ENCODE measurements at places on chromosomes 3 and 15.

- DNase-seq = peak; percentile 3
Measured at GRCh38 chr3:11820531-11821041, 26.1 kb downstream of the TAMM41 start.

- no peak for DNase-seq
Measured at GRCh38 chr3:138888560-138888959, 53.8 kb upstream of the PIK3CB start.

DNA sequence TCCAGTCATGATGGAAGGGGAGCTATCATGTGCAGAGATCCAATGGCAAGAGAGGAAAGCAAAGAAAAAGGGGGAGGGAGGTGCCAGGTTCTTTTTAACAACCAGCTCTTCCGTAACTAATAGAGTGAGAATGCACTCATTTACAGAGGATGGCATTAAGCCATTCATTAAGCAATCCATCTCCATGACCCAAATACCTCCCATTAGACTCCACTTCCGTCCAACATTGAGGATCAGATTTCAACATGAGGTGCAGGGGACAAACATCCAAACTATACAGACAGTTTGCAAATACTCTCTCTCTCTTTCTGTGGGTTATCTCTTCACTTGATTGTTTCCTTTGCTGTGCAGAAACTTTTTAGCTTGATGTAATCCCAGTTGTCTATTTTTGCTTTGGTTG, 21.2 kb downstream of the ZDHHC23 start:
- DNase-seq = no peak

DNA sequence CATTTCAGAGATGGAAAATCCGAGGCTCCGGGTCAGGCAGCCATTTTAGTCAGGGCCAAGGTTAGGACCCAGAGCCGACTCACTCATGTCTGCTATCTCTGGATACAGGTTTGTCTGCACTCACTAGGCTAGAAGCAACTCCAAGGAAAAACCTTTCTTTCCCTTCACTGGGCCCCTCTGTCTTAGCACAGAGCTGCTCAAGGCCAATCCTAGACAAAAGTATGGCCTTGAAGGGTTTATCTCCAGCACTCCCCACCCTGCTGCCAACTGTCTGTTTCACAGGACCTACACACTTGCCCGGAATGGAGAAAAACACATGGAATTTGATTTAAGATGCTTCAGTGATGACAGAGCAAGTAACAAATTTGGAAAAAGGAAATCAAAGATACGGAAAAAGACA, 25.6 kb downstream of the ACAN start:
- DNase-seq = no peak

DNA sequence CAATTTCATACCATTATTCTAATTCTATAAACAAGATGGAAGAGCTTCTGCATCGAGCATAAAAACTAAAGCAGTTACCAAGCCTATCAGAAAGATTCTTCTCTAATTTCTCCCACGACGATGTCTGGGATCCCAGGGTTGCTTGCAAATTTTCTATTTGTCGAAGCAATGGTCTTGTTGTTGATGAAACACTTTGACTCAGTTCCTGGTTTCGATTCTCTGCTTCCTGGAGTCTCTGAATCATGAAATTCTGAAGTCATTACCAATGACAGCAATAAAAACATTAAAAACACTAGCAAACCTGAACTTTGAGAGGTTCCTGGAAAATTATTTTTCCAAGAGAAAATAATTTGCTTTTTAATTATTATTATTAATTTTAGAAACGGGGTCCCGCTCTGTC, 18.7 kb downstream of the TMF1 start:
- no peak for DNase-seq

- no peak for DNase-seq
Measured at GRCh38 chr3:179189759-179190158, 41.6 kb downstream of the PIK3CA start.

DNA sequence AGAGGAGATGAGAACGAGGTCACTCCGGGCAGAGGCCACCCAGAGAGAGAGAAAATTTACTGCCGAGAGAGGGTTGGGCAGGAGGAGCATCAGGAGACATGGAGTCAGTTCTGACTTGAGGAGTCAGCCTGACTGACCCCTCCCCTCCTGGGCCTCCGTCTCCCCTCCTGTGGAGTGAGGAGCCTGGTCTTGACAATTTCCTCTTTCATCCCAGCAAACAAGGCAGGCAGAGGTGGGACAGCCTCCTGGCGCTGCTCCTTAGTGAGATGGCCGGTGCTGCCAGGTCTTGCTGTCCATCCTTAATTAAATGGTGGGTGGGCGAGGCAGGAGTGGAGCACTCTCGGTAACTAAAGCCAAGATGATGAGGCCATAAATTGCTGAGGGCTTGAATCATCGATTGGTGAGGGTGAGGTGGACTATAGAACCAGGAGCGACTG, 60.6 kb downstream of the CYP11A1 start:
- no peak for DNase-seq

DNA sequence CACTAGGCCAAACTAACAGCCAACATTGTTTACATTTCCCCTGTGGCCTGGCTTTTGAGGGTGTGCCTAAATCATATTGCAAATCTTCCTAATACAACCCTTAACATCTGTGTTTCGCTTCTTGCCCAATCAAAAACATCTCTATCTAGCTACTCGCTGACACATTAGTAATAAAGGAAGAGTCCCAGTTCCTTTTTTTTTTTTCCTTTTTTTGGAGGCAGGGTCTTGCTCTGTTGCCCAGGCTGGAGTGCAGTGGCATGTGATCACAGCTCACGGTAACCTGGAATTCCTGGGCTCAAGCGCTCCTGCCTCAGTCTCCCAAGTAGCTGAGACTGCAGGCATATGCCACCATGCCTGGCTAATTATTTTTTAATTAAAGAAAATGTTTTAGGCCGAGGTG, 2.1 kb upstream of the SRPRB start:
- DNase-seq = no peak

DNA sequence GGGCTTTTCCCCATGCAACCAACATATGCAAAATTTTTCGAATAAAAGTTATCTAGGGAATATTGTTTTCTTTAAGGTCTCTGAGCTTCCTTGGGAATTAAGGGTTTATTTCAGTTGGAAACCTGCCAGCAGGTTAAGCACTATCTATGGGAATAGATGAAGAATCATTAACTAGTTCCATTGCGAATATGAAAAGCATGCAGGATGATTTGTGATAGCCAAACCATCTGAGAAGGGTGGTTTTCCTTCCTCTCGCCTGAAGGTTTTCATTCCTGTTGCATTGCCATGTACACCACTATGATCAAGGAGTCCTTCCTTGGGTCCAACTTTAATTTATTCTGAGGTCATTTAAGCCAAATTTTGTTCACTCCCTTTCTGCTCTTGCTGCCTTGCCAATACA, 184.9 kb downstream of the NR2F2 start:
- DNase-seq = no peak
